Activated naive CD4-positive, alpha-beta T cell treated with anti-CD3 and anti-CD28 coated beads, Interleukin-2, amount 50 U/mL, for 16 hours (primary cell): ENCODE measurements at places on chromosomes 16 and 17.

GRCh38 chr16:16871196-16871595 is 492.3 kb downstream of the NPIPA7 start:
- DNase-seq = no peak

DNA sequence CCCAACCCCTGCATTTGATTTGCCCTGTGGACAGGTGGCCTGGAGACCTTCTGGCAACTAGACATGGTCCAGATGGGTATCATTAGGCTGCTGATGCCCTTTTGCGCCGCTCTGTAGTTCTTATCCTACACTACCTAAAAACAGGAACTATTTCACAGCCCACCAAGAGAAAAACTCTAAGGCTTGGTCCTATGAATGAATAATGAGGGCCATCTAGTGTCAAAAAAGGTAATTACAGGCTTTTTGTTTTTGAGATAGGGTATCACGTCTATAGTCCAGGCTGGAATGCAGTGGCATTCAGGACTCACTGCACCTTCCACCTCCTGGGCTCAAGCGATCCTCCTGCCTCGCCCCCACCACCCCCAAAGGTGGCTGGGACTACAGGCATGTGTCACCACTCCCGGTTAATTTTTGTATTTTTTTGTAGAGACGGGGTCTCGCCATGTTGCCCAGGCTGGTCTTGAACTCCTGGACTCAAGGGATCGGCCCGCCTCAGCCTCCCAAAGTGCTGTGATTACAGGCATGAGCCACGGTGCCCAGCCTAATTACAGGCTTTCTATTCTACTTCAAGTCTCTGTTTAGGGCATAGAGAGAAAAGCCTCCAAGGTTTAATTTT is 20.9 kb downstream of the COIL start:
- DNase-seq = no peak

DNA sequence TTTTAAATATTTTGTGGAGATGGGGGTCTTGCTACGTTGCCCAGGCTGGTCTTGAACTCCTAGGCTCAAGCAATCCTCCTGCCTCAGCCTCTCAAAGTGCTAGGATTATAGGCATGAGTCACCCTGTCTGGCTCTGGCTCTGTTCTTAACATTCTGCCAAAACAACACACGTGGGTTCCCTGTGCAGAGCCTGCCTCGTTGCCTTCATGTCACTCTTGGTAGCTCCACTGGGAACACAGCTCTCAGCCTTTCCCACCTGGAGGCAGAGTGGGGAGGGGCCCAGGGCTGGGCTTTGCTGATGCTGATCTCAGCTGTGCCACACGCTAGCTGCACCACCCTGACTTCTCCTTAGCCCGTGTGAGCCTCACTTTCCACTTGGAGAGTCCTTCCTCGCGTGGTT is 19.3 kb downstream of the CRISPLD2 start:
- DNase-seq = no peak

- DNase-seq = no peak
Measured at GRCh38 chr16:79988721-79989220, 388.2 kb upstream of the MAF start.

- no peak for DNase-seq
Measured at GRCh38 chr17:4547118-4547906, 7.9 kb downstream of the MYBBP1A start.

DNA sequence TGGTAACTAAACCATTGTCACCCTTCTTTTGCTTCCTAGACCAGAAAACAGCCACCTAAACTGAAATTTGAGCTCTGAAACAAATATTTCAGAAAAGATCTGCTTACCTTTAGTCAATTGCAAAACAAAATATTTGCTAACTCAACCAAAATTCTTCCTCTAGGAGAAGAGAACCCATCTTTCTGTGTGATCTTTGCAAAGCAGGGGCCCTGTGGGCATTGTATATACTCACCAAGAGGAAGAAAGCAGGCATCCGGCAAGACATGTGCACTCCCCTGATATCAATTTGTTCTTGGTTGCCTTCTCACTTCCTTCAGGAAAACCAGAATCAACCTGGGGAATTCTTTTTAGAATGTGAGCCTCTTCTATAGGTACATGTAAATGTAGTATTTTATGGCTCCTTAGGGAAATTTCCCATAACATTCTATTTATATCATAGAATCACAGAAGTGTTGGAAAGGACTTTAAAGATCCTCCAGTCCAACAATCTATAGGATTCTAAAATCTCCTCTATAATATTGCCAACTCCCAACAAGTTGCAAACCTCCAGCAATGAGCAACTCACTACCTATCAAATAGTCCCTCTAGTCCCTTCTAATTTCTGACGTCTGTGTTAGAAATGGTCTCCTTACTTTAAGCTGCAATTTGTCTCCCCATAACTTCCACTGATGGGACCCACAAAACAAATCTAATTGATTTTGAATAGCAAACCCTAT is 966 bp downstream of the SLFN14 start:
- DNase-seq = no peak

- no peak for DNase-seq
Measured at GRCh38 chr16:10936272-10936984, 5.8 kb downstream of the DEXI start.

DNA sequence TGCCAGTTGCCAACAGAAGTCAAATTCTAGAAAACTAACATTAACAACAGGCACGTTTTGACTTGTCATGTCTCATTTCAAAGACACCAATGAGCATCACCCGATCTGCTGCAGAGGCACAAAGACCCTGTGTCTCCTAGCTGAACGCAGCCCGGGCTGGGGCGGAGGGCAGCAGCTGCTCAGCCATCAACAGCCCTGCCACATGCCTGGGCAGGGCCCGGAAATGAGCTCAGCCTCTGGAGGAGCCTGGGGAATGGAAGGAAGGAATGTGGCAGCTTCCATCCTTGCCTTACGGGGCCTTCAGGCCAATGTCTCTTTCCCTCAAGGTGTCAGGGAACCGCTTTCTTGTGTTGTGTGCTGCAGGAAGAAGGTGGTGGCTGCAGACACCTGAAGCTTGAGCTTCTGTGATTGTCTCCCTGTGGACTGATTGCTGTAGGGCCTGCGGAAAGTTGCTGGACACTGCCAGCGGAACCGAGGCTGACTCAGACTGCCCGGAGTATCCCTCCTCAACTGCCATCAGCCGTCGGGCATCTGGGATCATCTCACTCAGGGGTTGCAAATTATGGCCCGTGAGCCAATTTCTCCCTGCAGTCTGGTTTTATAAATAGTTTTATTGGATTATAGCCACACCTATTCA is 7.3 kb downstream of the CDH13 start:
- no peak for DNase-seq

DNA sequence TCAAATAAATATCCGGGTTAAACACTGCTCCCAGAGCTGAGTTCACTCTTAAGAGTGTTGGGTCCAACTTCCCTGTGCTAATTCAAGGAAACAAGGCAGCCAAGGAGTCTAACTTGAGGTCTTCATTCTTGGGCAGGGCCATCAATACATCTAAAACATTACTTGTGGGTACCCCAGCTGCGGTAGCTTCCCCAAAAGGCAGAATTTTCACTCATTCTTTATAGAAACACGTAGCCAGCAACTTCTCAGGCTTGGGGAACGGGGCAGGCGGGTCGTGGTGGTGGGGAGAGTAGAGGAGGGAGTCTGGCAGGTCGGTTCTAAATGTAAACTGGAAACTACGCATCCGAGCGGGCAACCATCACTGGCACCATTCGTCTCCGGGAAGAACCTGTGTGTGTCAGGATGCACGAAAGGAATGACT is 666 bp upstream of the METTL9 start:
- DNase-seq = peak; percentile 33

DNA sequence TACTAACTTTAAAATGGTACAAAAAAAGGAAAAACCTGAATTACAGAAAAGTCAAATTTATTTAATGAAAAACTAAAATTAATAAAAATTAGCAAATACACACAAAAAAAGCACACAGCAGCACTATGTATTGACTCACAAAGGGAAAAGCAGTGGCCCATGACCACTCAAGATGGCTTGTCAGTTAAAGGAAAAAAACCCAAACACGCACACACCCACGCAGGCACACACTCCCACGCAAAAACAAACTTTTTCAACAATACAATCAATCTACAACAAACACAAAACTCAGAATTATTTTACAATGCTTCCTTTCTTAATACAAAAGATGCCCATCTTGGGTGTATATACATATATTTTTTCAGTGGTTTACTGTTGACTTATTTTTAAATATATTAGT is 24.2 kb downstream of the SIAH1 start:
- DNase-seq = no peak

DNA sequence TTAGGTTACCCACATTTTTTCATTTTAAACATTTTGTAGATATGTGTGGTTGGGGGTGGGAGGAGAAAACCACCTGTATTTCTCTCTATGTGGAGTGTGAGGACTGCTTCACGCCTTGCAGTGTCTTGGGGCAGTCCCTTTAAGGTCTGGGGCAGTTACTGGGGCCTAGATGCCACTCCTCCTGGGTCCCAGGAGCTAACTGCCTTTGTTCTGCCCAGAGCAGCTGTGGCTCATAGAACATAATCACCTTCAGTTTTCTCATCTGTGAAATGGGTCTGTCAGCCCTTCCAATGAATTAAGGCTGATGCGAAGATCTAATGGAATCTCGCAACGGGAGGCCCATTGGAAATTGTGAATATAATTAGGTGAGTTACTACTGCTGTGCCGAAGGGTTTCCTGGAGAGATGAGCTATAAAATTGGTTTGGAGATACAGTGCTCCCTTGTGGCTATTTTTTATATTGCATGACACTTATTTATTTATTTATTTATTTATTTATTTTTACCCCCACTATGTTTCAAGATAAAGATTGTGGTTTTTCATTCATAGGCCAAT is 22.9 kb downstream of the DHRS7C start:
- no peak for DNase-seq

DNA sequence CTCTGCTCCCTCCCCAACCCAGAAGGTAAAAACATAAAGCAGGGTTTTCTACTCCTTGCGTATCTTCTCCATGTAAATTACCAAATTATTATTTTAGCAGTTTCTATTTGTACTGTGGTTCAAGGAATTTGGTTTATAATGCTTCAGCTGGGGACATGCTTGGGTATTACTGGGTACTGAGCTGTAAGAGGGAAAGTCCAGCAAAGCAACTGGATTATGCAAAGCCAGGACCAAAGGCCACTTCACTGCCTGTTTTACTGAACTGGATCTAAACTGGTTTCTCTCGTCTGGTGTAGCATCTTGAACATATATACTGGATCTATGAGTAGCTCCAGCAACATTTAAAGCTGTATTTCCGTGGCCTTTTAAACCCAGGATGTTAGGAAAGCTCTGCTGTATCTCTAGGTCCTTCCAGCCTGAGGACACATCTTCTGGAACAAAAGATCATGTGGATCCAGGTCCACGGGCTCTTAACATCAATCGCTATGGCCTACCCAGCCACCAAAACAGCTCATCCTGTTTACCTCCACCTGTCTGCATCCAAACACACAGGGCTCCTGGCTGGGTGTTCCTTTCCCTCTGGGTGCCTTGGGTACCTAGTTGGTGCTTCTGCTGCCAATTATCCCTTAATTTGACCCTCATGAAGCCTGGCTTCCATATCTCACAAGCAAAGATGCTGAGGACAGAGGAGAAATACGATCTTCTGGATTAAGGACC is 7.2 kb downstream of the PMP22 start:
- no peak for DNase-seq

DNA sequence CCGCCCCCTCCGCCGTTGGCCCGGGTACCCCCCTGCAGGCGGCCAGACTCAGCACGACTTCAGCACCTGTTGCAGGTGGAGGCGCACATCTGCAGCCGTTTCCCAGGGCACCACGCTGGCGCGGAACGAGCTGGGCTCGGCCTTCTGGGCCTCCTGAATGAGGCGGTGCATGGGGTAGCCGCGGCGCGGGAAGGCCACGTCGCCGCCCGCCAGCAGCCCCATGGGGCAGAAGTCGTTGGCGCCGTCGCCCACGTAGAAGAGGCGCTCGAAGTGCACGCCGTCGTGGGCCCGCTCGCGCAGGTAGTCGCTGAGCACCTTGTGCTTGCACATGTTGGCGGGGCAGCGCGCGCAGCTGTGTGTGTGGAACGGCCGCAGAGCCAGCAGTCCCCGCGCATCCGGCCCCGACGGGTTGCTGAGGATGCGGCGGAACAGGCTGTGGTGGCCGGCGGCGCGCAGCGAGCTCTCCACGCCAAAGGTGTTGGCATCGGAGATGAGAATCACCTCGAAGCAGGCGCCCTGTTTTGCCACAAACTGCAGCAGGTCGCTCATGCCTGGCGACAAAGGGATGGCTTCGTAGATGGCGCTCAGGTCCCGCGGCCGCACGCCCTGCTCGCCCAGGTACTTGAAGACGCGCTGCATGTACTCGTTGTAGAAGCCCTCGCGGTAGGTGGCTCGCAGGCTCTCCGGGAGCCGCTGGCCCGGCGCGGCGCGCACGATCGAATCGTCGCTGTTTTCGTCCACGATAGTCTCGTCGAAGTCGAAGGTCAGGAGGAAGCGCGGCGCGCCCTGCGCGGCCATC is 6.2 kb downstream of the PHOSPHO1 start:
- peak; percentile 55 for DNase-seq

DNA sequence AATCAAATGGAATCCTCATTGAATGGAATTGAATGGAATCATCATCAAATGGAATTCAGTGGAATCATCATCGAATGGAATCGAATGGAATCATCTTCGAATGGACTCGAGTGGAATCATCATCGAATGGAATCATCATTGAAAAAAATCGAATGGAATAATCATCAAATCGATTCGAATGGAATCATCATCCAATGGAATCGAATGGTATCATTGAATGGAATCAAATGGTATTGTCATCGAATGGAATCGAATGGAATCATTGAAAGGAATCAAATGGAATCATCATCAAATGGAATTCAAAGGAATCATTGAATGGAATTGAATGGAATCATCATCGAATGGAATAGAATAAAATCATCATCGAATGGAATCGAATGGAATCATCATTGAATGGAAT is 619.3 kb downstream of the TP53TG3F start:
- no peak for DNase-seq
